ENCODE measurements at places on chromosomes 12 and 14. TPM values are rescaled to one million over a fixed set of nuclear protein-coding genes. Genes with fewer than 3 reads are reported as not detected.

DNA sequence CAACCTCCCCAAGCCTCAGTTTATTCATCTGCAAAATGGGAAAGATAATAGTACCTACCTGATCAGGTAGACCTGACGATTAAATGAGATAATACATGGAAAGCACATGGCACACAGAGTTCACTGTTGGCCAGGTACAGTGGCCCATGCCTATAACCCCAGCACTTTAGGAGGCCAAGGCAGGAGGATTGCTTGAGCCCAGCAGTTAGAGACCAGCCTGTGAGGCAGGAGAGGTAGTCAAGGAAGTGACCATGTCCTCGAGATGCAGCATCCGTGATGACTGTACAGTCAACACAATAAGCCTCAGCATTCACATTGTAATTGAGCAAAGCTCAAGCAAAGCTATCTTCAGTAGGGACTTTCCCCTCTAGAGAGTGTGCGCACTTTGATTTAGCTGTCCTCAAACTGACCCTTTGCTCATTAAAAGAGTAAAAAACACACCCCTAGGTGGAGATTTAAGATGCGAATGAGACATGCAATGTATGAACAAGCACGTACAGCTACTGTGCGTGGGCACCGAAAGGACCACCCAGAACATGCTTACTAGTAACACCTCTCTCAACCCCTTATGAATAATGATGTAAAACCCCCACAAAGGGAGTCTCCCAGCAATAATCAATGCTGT, 9.9 kb downstream of the ISCU start:
- no peak overlapping the region for H3K4me3 ChIP-seq
- H3K36me3 ChIP-seq, result peaks cover 26% of the 10 kb centered on the region
- H3K4me1 ChIP-seq, result peaks cover 78% of the 10 kb centered on the region

DNA sequence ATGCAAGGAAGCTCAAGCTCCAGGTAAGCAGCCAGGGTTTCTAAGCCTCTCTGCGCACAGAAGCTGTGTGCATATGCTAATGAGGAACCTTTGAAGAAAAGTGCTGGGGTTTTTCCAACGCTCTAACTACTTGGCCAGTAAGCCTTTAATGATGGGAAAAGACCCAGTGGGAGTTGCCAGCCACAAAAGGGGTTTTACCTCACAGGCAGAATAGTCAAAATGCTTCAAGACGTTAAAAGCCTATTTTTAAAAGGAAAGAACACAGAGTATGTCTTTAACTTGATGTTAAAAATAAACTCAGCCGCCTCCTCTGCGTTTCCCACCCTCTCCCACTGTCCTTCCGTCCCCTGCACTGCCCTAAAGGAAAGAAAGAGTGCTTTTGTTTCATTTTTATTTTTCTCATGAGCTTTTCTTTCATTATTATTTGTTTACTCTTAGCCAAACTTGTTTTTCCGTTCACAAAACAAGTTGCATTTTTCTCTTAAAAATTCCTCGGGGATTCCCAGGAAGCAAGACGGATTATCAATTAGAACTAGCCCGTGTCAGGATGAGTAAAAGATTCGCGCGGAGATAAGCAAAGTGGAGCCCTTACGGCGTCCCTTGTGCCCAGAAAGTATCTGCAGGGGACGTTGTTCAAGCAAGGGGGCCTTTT, 209.8 kb upstream of the NUDT4 start:
- H3K36me3 ChIP-seq, result no peaks in the 10 kb centered on the region
- DNase-seq, result no peak
- H3K4me3 ChIP-seq, result peak overlapping the region; percentile 39
- H3K27me3 ChIP-seq, result peaks cover 2% of the 10 kb centered on the region
- H3K4me1 ChIP-seq, result peaks cover 4% of the 10 kb centered on the region

GRCh38 chr12:43285159-43285598, 266.8 kb downstream of the ADAMTS20 start:
- H3K36me3 ChIP-seq, result no peaks in the 10 kb centered on the region
- H3K27me3 ChIP-seq, result no peaks in the 10 kb centered on the region
- H3K4me3 ChIP-seq, result no peak overlapping the region
- no peak overlapping the region for H3K27ac ChIP-seq

- no peak overlapping the region for H3K27ac ChIP-seq
- H3K4me3 ChIP-seq, result no peak overlapping the region
- H3K27me3 ChIP-seq, result peaks cover 15% of the 10 kb centered on the region
- H3K36me3 ChIP-seq, result no peaks in the 10 kb centered on the region
- H3K4me1 ChIP-seq, result no peaks in the 10 kb centered on the region
Observed at GRCh38 chr14:36346052-36346451, 25.6 kb upstream of the MBIP start.

GRCh38 chr12:49109641-49110463, 795 bp downstream of the LMBR1L start:
- peak overlapping the region; percentile 79 for H3K27ac ChIP-seq
- H3K27me3 ChIP-seq, result no peaks in the 10 kb centered on the region
- peak overlapping the region; percentile 97 for H3K4me3 ChIP-seq
- peaks cover 32% of the 10 kb centered on the region for H3K4me1 ChIP-seq

DNA sequence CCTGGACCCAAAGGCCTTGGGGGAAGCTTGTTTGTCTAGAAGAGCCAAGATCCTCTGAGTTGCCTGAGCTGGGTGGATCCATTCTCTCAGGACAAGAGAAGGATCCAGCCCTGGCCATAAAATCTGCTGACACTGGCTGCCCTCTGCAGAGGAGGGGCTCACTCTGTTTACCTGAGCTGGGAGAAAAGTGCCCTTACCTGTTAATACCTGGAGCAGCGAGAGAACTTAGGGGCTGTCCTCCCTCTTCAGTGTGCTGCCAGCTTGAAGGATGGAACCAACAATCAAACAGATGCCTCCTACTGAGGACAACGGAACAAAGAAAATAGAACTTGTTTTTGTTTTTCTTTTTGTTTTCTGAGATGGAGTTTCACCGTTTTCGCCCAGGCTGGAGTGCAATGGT, 7.3 kb upstream of the KRT7 start:
- peaks cover 9% of the 10 kb centered on the region for H3K4me1 ChIP-seq
- H3K36me3 ChIP-seq, result no peaks in the 10 kb centered on the region
- peaks cover 65% of the 10 kb centered on the region for H3K27me3 ChIP-seq
- H3K4me3 ChIP-seq, result no peak overlapping the region
- no peak for DNase-seq
- no peak overlapping the region for H3K27ac ChIP-seq

DNA sequence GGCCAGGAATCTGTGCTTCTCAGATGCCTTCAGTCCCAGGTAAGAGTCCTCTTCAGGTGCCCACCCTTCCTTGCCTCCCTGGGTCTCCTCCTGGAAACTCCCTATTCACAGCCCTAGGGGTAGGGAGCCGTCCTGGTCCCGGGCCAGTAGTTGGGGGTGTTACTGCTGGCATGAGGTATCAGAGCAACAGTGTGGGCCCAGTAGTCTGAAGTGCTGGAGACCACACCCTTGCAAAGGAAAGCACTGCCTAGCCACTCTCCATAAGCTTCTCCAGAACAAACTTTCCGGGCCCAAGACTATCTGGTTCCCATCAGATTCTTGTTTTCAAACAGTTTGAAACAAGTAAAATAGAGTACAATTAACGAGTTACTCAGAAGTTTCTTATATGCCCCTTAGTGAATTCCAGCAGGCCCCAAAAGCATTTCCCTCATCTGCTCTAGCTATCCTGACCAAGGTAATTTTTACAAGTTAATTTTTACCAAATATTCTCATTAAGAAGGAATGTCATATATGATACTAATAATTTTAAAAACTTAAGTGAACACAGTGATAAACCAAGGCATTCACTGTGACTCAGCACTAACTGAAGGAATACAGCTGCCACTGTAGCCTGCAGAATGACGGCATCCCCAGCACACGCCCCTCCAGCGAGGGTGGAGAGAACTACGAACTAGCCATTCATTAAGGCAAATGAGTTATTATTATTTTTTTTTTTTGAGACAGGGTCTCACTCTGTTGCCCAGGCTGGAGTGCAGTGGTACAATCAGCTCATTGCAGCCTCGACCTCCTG, 49.4 kb downstream of the MOK start:
- no peak overlapping the region for H3K27ac ChIP-seq
- H3K4me3 ChIP-seq, result no peak overlapping the region
- no peaks in the 10 kb centered on the region for H3K4me1 ChIP-seq
- no peak for DNase-seq
- no peaks in the 10 kb centered on the region for H3K27me3 ChIP-seq

AQP6 gene
- not detected for total RNA-seq

All from activated CD8-positive, alpha-beta T cell treated with anti-CD3 and anti-CD28 coated beads, Interleukin-2, amount 10 ng/mL, durations not matched to agents 7 days and 5 days (primary cell).